ENCODE measurements at places on chromosomes 7 and 10.

GRCh38 chr10:85527616-85528317 lies 838.8 kb downstream of the GRID1 start:
- DNase-seq, result no peak

GRCh38 chr7:142438235-142438922 lies 180.5 kb upstream of the PRSS58 start:
- DNase-seq, result no peak

- DNase-seq, result no peak
Observed at GRCh38 chr7:84389242-84389641, 194.7 kb upstream of the SEMA3A start.

DNA sequence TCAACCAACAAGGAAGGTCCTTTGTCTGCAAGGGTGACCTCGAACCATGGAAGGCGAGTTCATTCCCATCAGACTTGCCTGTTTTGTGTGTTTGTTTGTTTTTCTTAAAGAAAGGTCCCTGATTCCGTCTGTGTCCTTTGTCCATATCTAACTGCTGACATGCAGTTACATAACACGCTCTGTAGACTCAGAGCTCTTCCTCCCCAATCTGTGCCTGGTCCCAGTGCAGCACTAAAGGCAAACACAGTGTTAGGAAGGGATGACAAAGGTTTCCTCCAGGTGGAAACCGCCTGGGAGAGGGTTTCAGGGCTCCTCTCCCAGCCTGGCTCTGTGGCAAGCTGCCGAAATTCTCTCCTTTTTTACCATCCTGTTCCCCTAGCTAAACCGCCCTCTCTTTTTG lies 13.4 kb downstream of the JCAD start:
- DNase-seq, result no peak

DNA sequence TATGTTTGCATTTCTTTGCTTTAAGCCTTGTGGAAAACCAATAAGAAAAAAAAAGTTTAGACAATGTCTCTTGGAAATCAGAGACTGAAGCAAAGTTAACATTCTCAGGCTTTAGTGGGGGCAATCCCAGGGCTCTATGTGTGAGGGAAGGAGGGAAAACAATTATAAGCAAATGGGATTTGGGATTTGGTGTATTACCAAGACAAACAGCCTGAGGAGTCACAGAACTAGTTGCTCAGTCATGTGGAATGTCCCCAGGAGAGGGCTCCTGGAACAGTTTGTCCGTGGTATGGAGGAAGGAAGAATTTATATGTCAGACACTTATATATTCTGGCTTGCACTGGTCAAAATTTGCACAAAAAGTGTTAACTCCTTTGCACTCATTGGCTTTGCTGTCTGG lies 562.9 kb upstream of the TPK1 start:
- no peak for DNase-seq

DNA sequence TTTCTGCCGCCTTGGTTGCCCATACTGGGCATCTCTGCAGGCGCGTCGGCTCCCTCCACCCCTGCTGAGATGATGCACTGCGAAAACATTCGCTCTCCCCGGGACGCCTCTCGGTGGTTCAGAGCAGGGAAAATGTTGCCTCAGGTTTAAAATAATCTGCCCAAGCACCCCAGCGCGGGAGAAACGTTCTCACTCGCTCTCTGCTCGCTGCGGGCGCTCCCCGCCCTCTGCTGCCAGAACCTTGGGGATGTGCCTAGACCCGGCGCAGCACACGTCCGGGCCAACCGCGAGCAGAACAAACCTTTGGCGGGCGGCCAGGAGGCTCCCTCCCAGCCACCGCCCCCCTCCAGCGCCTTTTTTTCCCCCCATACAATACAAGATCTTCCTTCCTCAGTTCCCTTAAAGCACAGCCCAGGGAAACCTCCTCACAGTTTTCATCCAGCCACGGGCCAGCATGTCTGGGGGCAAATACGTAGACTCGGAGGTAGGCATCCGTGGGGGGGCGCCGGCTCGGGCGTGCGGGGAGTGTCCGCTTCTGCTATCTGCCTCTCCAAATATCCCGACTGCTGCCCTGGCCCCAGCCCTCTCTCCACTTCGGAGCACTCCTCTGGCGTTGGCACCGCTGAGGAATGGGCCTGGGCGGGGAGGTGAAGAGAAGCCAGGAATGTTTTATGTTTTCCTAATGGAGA lies at the start of gene CAV1:
TSS of gene CAV1 (plus strand) at position 428 of the 689 bp plus-strand sequence. CDS start at position 455, 27 bp downstream.
- DNase-seq, result peak; percentile 88

- DNase-seq, result no peak
Observed at GRCh38 chr10:124842721-124843120, 41.1 kb downstream of the ABRAXAS2 start.

GRCh38 chr10:103793920-103794883 lies 61.2 kb downstream of the SH3PXD2A start:
- DNase-seq, result no peak

All from kidney glomerular epithelial cell (primary cell).